NCI-H2029 treated with DMSO at 0.1 percent for 48 hours (cell line): ENCODE measurements at places on chromosomes 4 and X.

GRCh38 chrX:144586756-144587155 lies 660.5 kb upstream of the SPANXN1 start:
- no peak for DNase-seq

GRCh38 chr4:43244688-43245382 lies 352.3 kb downstream of the GRXCR1 start:
- no peak for DNase-seq

DNA sequence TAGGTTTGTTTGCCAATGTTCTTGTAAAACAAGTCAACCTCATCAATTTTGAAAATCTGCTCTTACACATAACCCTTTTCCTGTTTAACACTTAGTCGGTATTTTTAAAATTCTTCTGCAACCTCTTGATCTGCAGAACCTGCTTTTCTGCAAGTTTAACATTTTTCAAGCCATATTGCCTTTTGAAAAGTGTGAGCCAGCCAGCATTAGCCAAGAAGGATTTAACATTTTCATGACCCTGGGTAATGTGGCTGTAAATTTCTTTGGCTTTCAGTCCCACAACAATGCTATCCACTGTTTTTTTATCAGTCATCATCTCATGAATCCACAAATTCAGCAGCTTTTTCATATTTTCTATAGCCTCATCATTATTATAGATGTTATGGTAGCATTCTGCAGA lies 956.5 kb downstream of the FAT4 start:
- DNase-seq = no peak

GRCh38 chrX:3134316-3134945 lies 93.2 kb downstream of the ARSF start:
- DNase-seq = no peak

- no peak for DNase-seq
Observed at GRCh38 chr4:174626342-174627008, 104.2 kb upstream of the HPGD start.

- no peak for DNase-seq
Observed at GRCh38 chrX:115029869-115030570, 12.6 kb upstream of the IL13RA2 start.

DNA sequence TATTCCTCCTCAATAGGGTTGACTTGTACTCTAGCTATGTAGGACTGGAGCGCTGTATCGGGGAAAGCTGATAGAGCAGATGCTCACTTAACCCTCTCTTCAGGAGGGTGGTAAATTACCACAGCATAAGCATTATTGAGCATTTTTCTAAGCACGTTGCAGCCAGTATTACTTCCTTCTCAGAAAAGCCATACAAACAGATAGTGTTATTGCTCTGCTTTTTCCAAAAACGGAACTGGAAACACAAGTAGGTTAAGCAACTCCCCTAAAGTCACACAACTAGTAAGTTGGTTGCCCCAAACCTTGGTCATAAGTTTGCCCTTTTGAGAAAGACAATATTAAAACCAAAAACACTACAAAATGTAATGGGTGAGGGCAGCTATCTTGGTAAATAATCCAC lies 73.9 kb downstream of the REELD1 start:
- no peak for DNase-seq

GRCh38 chrX:82163701-82164100 lies 961.8 kb downstream of the SH3BGRL start:
- no peak for DNase-seq

DNA sequence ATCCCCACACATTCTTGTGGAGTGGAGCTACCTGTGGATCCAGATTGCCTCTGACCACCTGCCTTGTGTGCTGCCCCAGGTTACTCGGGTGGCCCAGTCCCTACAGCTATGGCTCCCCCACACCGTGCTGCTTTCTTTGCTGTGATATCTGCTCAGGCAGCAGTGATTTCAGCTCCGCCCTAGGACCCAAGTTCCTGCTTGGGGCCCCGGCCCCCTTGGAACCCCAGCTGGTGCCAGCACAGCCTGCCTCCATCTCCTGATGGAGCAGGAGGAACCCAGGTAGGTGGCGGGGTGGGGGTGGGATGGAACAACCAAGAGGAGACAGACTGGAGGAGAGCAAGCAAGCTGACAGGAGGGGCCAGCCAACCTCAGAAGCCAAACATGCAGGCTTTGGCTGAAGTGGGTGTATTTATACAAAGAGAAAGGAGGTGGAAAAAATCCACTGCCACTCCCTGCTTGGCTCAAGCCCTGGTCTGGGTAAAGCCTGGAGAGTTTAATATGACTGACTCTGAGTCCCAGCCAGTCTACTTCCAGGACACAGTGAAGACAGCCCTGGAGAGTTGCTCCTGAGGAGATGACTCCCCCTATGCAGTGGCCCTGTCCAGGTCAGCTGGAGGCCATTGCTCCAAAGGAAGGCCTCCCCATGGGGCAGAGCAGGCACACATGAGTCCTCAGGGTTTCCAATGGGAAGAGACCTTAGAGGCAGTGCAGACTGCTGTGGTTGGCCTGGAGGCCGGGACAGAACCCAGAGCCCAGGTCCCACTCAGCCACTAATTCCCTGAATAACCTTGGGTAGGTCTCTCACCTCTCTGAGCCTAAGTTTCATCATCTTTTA lies 197.1 kb upstream of the MAMLD1 start:
- no peak for DNase-seq

GRCh38 chr4:94939791-94940519 lies 182.2 kb downstream of the BMPR1B start:
- no peak for DNase-seq

GRCh38 chr4:168208957-168209614 lies 109.5 kb downstream of the DDX60 start:
- no peak for DNase-seq

DNA sequence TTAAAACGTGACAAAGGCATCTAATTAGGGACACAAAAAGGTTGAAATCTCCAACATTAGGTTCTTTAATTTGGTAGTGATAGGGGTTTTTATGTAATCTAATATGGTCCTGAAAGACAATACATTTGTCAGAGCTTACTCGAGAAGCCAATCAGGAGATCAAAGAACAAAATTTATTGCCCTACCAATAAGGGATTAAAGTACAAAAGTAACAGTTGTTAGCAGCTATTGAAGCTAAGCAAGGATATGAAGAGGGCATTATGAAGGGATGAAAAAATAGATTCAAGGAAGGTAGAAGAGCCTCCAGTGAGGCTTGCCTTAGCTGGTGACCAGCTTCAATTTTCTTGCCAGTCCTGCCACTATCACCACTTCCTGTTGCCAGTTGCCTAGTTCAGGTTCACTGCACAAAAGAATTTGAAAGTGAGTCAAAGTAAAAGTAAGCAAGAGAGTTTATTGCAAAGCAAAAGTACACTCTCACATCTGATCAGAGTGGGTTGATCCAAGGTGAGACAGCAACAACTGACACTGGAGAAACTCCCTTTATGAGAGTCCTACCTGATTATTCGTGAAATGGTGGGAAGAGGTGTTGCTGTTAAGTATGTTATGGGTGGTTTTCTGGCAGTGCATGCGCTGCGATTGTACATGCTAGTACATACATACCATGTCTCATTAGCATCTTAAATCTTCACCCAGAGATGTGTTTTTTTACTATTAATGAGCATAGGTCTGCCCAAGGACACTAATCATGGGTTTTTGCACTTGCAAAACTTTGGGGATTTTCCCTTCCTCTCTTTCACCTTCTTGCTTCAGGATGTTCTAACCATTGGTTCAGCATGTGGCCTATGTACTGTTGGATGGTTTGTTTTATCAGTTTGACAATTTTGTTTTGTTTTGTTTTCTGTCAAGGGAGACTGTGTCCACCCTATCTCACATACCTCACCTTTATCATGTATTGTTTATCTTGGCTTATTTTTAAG lies 263.2 kb upstream of the ITM2A start:
- DNase-seq = no peak
